ENCODE measurements at places on chromosomes 3 and 15.

DNA sequence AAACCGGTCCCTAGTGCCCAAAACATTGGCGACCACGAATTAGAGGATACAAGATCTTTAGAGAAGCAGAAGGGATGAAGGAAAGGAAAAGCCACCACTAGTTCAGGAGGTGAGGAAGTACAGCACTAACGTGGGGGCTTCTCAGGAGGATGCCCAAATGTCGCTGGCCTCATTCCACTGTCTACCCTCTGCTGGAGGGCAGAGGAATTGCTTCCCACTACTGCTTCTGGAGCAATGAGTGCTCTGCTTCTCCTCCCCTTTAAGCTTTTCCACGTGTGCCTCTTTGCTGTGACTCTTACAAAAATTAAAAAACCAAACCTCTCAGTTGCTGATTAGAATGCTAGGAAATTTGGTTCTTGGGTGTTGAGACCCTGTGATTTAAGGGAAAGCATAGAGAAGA, 281.3 kb downstream of the CLSTN2 start:
- peak; percentile 61 for DNase-seq

DNA sequence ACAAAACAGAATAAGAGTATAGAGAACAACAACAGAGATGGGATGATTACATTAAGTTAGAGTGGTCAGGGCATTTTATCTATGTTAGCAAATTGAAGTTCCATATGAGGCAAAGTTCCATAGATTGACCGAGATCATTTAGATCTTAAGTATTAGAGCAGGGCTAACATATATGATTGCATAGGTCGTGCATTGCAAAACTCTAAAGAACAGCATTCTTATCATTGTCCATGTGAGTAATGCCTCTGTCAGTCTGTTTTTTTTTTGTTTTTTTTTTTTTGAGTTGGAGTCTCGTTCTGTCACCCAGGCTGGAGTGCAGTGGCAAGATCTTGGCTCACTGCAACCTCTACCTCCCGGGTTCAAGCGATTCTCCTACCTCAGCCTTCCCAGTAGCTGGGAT, 341.7 kb upstream of the KCNH8 start:
- no peak for DNase-seq

DNA sequence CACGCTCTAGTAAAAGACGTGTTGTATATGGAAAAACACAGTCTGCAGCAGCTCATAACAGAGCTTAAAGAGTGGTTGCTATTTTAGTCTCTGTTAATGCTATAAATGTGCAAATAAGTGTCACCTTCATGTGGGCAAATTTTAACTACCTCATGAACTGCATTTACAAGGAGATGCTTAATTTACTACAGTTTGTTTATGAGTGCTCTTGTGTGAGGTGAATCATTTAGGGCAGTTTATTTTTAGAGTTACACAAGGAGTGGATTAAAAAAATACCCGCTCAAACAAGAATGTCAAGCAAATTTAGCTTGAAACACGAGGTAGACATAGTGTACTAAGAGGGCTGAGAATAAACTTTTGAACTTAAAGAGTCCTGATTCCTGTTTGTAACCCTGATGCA, 579.0 kb downstream of the MFSD1 start:
- no peak for DNase-seq

DNA sequence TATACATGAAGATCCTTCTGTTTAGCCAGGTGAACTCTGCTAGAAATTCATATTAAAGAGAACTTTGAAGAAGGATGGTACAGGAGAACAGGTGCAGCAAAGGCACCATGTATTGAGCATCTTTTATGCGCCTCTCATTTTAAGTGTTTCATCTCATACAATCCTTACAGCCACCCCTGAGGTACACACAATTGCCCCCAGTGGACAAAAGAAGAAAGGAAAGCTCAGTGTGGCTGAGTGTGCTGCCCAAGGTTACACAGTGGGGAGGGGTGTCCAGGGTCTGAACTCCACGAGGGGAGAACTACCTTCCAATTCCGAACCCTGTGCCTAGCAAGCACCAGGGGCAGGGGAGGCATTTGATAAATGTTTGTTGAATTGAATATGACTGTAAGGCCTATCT, 98.6 kb downstream of the MECOM start:
- no peak for DNase-seq

DNA sequence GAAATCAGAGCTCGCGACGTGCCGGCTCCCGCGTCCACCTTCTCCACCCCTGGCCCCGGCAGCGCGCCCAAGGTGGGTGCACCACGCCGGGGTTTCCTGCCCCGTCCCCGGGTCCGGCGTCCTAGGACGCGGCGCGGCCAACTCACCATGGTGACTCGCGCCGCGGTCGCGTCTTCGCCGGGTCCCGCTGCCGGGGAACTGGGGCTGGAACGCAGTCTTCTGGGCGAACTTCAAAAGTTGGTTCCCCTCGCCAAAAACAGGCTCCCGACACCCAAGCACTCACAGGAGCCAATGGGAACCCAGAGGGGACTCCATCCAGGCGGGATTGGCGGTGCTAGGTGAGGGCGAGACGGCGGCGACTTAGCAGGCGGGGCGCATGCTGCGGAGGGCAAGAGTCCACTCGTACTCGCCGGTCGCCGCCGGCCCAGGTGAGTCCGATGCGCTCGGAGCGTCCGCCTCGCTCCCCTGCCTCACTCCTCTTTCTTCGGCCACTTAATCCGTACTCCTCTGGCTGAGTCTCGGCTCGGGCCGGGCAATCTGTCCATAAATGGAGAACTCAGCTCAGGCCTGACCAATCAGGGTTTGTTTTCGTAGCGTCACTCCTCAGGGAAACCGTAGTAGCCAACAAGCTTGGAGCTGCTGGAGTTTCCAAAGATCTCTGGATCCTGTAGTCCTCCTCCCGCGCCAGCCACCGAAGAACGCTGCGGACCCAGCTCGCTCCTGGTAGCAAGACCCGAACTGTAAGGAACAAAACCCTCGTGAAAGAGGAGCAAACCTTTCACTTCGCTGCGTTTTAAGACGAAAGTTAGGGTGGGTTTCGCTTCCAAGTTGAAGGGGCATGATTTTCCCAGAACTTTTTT, at the start of gene MYO1E:
TSS of gene MYO1E (minus strand) at position 520 of the 860 bp plus-strand sequence. CDS start at position 149, 371 bp downstream.
- DNase-seq = peak; percentile 98

GRCh38 chr15:69666441-69666882, 213.8 kb downstream of the RPLP1 start:
- DNase-seq = no peak

DNA sequence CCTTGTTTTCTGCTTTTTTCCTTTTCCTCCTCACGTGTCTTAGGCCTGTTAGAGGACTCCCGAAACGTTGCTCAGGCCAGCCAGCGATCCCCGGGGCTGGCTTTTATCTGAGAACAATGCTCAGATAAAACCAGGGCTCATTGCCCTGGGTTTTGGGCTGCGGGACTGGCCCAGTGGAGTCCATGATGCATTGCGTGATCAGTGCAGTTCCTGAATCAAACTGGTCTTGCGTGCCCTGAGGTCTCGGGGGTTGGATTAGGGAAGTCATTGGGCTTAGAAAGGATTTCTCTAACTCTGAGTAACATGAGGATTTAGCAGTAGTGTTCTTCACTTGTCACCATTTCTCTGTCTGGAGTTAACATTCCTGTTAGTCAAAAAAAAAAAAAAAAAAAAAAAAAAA, 66.3 kb downstream of the CCR1 start:
- no peak for DNase-seq

DNA sequence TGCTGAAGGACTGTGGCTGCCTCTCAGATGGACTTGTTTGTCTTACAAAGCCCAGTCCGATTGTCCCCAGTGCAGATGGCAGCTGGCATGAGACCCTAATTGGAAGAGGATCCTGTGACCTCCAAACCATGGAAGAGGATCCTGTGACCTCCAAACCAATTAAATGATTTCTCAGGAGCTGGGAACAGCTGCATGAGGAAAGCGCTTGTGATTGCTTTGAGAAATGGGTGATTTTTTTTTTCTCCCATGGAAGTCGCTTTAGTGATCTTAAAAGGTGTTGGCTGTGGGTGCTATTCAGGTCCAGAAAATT, 68.4 kb upstream of the LARS2 start:
- peak; percentile 60 for DNase-seq

DNA sequence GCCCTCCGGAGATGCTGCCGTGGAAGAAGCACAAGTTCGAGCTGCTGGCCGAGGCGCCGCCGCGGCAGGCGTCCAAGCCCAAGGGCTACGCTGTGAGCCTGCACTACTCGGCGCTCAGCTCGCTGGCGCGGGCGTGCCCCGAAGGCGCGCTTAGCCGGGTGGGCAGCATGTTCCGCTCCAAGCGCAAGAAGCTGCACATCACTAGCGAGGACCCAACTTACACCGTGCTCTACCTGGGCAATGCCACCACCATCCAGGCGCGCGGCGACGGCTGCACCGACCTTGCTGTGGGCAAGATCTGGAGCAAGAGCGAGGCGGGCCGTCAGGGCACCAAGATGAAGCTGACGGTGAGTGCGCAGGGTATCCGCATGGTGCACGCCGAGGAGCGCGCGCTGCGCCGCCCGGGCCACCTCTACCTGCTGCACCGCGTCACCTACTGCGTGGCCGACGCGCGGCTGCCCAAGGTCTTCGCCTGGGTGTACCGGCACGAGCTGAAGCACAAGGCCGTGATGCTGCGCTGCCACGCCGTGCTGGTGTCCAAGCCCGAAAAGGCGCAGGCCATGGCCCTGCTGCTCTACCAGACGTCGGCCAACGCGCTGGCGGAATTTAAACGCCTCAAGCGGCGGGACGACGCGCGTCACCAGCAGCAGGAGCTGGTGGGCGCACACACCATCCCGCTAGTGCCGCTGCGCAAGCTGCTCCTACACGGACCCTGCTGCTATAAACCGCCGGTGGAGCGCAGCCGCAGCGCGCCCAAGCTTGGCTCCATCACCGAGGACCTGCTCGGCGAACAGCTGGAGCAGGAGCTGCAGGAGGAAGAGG, 1.3 kb downstream of the FAM43A start:
- no peak for DNase-seq

DNA sequence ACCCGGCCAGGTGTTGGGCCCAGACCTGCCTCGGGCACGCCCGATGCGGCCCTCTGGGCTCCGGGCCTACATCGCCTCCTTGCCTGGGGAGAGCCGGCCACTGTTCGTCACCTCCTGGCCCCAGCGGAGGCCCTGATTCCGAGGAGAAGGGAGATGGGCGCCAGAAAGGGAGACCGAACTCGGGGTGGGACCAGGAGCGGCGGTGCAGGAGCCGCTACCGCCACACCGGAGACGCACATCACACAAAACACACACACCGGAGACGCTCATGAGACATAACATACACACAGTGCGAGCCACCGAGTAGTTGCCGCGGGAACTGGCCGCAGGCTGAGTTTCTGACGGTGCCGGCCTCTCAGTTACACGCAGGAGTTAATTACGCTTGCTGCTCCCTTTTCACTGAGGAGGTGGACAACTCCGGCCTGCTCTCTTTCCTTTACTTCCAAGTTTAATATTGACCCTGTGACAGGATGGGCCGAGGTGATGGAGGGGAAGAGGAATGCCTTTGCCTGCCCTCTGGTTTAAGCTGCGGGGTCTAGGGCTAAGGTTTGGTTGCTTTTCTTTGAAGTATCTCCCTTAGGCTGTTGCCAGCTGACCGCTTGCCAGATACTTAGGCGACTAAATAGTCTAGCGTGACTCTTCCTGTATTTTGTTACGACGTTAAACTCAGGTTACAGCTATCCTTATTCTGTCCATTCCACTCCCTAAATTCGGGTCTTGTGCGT, 570 bp downstream of the PCNP start:
- peak; percentile 69 for DNase-seq

GRCh38 chr3:72582211-72582878, 265.9 kb downstream of the SHQ1 start:
- DNase-seq = no peak

GRCh38 chr3:67617518-67617917, 36.9 kb downstream of the SUCLG2 start:
- DNase-seq = no peak

GRCh38 chr3:43913036-43913948, 222.6 kb downstream of the ABHD5 start:
- DNase-seq = no peak

DNA sequence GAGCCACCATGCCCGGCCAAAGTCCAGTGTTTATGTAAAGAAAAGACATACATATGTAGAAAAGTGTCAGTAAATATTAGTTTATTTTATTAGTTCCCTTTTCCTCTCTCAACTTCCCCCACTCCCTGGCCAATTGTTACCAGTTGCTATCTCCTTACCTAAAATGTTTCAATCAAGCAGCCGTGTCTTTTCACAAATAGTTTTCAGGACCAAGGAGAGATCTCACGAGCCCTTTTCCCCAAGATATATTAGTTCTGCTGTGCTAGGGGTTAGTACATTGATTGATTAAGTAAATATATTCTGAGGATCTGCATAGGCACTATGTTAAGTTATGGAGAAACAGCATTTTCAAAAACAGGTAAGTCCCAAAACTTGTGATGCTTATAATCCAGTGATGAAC, 87.4 kb downstream of the ZIC4 start:
- no peak for DNase-seq

DNA sequence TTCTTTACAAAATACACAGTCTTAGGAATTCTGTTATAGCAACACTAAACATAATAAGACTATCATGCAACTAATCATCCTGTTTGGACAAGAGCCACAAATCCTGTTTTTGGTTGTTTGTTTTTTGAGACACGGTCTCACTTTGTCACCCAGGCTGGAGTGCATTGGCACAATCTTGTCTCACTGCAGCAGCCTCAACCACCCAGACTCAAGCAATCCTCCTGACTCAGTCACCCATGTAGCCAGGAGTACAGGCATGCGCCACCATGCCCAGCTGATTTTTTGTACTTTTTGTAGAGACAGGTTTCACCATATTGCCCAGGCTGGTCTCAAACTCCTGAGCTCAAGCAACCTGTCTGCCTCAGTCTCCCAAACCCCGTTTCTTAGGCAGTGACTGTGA, 28.3 kb downstream of the NEDD4 start:
- no peak for DNase-seq

DNA sequence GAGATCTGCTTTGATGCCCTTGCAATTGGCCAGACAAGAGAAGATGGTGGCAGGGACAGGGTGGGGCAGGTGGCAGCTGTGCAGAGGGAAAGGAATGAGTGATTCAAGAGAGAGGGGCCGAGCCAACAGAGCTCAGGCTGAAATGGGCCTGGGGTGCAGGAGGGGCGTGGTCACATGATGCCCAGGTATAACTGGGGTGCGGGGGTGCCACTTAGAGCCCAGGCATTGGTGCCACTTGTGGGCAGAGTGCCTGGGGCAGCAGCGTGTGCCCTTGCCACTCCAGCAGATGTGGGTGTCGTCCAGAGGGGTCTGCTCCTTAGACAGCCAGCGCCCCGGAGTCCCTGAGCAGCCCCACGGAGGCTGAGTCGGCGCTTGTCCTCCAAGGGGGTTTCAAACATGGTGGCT, 88.7 kb downstream of the PLXNA1 start:
- no peak for DNase-seq

DNA sequence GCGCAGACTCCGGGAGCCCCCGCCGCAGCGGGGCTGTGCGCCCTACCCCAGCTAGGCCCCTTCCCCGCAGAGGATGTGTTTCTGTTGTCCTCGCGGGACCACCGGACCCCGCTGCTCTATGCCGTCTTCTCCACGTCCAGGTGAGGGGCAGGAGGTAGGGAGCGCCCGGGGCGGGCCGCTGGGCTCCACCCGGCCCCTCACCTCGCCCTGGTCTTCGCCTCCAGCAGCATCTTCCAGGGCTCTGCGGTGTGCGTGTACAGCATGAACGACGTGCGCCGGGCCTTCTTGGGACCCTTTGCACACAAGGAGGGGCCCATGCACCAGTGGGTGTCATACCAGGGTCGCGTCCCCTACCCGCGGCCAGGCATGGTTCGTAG, 4.7 kb downstream of the SEMA3B start:
- DNase-seq = no peak

GRCh38 chr3:129004639-129005295, 3.7 kb downstream of the EFCC1 start:
- DNase-seq = peak; percentile 17

Measured in NCI-H524 (cell line).